ENCODE measurements at places on chromosomes 5 and 9.

- DNase-seq = no peak
These were observed 186.0 kb downstream of the GOLPH3 start for GRCh38 chr5:31987985-31988710.

- no peak for DNase-seq
These were observed 760.2 kb downstream of the TAF11L14 start for GRCh38 chr5:18394443-18394804.

DNA sequence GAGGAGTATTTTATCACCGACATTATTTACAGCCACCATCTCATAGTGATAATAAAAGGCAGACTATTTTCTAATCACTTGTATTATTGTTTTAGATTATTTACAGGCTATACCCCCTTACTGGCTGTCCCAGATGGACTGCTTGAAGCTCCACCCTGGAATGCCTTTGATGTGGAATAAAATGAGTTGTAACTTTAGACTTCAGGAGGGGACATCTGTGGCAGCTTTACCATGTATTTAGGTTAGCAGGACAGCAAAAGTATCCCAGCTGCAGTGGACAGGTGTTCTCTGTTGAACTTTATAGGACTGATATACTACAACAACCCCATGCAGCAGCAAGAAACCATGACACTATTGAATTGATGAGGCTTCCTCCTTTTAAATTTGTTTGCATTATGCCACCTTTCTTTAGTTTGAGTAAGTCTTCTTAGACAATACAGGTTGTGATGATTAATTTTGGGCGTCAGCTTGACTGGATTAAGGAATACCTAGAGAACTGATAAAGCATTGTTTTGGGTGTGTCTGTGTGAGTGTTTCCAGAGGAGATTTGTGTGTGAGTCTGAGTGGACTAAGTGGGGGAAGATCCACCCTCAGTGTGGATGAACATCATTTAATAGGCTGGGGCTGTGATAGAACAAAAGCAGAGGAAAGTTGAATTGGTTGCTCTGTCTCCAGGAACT is 29.2 kb upstream of the C9orf57 start:
- no peak for DNase-seq

GRCh38 chr5:132387640-132388117 is 18.2 kb downstream of the SLC22A5 start:
- DNase-seq = no peak

- DNase-seq = no peak
These were observed 16.2 kb upstream of the ERAP1 start for GRCh38 chr5:96823900-96824380.

- DNase-seq = no peak
These were observed 547.6 kb upstream of the WWC1 start for GRCh38 chr5:167743695-167744464.

DNA sequence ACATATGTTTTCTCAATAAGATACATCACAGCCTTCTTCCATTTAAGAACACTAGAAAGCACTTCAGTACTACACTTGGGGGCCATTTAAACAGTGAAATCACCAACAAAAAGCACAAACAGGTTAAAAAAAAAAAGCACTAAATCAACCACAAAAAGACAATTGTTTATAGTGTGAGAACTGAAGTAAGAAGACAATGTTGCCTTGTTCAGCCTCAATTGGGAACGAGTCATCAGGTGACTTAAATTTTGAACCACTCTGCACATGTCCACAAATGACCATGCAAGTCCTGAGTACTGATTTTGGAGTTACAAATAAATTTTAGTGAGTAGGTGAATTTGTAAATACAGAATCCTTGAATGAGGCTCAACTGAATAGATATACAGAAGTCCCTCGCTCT is 37.2 kb upstream of the HNRNPA0 start:
- DNase-seq = no peak

DNA sequence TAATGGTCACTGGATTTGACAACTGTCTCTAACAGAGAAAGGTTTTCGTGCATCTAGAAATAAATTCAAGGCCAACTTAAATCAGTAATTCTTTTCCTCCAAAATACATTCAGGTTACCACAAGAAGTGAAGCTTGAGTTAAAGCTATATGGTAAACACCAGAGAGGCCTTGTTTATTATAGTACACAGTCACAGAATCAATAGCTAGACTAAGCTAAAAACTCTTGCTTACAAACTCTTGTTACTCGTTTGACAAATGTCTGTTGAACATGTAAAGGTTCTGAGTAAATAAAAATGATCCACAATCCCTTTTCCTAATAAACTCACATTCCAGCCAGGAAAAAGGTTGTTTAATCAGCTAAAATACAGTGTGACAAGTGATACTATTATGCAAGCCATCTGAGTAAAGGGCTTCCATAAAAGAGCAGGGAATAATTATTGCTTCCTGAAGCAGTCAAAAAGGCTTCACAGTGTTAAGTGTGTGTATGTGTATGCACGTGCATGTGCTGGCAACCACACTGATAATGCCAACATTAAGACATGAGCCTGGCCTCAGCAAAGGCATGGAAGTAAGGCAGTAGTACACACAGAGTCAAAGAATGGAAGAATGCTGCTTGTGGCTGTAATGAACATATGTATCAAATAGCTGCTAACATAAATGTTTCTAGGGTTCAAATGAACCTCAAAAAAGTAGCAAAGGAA is 12.8 kb downstream of the PTAR1 start:
- DNase-seq = no peak

- no peak for DNase-seq
These were observed 479.4 kb downstream of the NR2F1-AS1 start for GRCh38 chr5:93101661-93102060.

DNA sequence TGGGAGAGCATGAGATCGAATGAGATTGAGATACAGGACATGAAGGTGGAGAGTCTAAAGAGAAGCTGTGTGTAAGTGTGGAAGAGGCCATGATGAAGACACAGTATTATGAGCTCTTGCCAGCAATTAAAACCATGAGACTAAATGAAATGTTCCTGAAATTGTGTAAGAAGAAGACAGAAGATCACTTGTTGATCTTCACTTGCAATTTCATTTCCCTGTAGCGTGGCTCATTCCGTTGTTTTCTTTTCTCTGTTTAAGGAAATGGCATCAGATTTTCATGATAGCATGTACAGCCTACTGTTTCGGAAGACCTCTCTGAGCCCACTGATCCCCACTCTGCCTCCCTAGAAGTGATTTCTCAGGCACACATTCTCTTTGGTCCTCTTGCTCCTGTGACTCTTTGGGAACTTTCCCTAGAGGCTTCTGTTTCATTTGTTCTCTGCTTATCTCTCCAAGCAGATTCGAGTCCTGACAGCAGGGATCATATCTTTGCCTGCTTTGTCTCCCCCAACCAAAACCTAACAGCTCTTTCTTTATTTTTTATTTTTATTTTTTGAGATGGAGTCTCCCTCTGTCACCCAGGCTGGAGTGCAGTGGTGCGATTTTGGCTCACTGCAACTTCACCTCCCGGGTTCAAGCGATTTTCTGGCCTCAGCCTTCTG is 16.8 kb downstream of the PIP5K1B start:
- no peak for DNase-seq

GRCh38 chr9:31377358-31377757 is 1007.1 kb upstream of the ACO1 start:
- no peak for DNase-seq

- no peak for DNase-seq
These were observed 130.5 kb downstream of the ST8SIA4 start for GRCh38 chr5:100772548-100772947.

- no peak for DNase-seq
These were observed 186.6 kb downstream of the DOCK8 start for GRCh38 chr9:401223-401622.

DNA sequence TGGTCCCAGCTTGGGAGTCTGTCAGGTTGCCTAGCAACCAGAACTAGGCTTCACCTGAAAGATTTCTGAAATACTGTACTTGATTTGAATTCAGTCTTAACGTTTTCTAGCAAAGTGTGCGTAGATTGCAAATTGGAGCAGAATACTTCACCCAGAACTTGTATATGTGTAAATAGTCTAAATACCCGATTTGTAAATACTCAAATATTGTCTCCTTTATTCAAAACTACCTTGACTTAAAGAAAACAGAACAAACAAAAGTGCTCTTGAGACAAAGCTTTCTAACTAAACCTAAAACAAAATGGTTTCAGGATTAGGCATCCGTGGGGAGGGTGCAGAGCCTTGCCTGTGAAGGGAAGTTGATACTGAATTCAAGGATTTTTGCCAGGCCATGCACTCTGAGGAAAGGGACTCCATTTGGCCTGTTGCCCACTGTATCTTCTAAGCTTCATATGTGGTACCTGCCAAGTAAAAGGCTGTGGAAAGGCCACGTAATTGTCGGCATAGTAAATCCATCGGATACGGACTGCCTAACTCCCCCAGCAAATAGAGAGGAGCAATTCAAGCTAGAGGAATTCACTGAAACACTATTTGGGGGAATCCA is 744 bp upstream of the HMGCS1 start:
- DNase-seq = no peak

DNA sequence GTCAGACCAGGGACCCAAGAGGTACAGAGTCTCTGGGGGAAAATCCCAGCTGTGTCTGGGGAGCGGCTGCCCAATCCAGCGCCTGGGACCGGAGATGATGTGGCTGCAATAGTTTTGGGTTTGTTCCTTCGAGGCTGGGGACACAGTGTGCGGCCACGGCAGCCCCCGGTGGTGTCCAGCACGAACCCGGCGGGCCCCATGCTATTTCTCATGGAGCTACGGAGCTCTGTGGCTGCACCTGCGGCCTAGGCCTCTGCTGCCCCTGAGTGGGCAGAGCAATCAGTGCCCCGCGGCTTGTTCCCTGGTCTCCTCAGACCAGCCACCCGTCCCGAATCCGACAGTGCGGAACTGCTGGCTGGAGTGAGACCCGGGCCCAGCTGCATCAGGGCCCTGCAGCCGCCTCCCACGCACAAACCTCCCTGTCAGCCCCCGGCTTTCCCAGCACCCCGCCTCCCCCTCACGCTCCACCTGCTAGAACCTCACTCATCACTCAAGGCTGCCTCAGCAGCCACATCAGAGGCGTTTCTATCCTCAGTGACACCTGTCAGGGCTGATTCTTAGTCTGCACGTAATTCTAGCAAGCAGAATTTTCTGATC is 29.0 kb downstream of the SARDH start:
- no peak for DNase-seq

DNA sequence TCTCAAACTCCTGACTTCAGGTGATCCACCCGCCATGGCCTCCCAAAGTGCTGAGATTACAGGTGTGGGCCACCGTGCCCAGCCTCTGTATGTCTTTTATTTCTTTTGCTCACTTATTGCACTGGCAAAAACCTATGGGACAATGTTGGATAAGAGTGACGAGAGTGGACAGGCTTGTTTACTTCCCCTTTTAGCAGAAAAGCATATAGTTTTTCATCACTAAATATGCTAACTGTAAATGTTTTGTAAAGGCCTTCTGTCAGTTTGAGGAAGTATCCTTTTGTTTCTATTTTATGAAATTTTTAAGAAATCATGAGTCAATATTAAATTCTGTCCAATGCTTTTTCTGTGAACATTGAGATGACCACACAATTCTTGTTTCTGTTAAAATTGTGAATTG is 103.3 kb downstream of the AUH start:
- no peak for DNase-seq

GRCh38 chr5:116437922-116438578 is 136.6 kb downstream of the SEMA6A start:
- no peak for DNase-seq

DNA sequence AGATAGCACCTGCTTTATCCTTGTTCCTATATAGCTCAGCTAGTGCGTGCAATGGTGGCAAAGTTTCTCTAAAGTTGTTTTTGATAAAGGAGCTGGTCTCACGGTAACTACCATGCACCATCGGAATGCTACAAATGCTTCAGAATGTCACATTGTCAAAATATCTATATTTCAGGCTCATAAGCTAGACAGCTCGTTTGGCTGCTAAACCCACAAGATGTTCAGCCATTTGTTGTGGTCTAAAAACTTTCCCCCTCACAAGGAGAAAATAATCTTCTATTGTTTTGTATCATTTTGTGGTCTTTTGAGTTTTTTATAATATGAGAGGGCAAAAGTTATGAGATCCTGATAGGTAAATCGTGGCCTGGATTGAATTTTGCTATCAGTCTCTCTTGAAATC is 137.9 kb downstream of the NTRK2 start:
- DNase-seq = no peak

DNA sequence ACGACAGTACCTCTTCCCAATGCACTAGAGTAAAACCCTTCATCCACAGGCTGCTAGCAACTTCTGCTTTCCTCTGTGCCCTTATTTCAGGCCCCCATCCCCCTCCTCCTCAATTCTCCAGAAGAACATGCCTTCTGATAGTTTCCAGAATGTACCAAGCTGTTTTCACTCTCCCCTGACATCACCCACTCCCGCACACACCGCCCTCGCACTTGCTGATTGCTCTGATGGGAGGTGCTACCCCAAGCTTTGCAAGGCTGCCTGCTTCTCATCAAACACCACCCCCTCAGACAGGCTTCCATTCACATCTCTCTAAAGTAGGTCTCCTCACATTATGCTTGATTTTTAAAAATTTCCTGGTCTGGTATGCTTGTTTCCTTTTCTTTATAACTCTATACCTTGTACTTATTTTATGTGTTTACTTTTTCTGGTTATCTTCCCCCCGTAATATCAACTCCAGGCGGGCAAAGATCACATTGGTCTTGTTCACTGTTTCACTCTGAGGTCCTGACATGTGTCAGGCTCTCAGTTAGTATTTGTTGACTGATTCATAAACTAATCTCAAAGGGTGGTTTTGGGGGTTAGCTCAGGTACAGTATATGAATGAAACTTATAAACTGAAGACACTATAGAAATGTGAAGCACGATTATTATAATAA is 91.0 kb upstream of the C9orf72 start:
- DNase-seq = no peak

GRCh38 chr5:154860765-154861164 is 2.3 kb downstream of the CNOT8 start:
- DNase-seq = no peak

DNA sequence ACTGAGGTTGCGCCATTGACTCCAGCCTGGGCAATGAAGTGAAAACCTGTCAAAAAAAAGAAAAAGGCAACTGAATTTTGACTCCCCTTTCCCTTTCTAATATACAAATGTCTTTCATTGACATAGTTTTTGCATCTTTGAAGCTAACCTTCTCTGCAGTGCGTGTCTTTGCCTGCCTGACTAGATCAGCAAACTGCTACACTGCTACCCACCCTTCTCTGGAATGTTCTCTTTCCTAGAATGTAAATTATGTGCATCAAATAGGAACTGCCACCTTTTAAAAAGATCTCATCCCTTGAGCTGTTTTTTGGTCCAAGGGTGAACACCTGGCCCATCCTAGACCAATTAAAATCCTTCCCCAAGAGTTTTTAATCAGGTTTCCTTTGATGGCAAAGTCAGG is 127.6 kb downstream of the SLC28A3 start:
- no peak for DNase-seq

- DNase-seq = no peak
These were observed 401.3 kb upstream of the KIF2A start for GRCh38 chr5:61904730-61905129.

DNA sequence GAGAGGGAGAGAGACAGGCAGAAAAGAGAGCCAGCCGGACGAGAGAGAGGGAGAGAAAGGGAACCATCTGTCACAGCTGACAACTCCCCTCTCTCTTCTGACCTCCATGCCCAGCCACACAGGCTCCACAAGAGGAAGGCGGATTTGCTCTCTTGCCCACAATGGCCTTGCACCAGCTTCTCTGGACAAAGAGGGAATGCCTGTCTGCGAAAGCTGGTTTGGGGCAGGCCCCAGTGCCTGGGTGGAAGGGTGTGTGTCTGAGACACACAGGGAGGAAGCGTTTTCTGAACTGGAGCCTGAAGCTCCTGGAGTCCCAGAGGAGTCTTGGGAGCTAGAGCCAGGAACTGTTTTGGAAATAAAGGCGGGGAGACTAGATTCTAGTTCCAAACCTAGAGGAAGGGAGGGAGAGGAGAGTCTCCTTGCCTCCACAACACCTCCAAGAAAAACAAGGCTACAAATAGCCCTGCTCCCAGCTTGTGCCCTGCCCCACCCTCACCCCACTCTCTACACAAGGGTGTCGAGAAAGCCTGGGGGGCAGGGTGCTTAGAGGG is 12.5 kb downstream of the C1QTNF2 start:
- no peak for DNase-seq

All from stimulated activated naive B cell treated with anti-CD40 and anti-IgM and Interleukin-4, amounts not matched to agents 10 μg/mL and 1 μg/mL and 100 μg/mL, for 72 hours (primary cell).